Activated CD4-positive, alpha-beta T cell treated with anti-CD3 and anti-CD28 coated beads for 36 hours (primary cell): ENCODE measurements at places on chromosomes 2 and 18. TPM values are rescaled to one million over a fixed set of nuclear protein-coding genes. Genes with fewer than 3 reads are reported as not detected.

UGT1A8 gene
- total RNA-seq: not detected

INPP5D gene
- total RNA-seq: 40.5 TPM

B3GNT7 gene
- not detected for total RNA-seq

FHL2 gene
- 4.7 TPM for total RNA-seq

- H3K27me3 ChIP-seq: peaks cover 4% of the 10 kb centered on the region
- H3K27ac ChIP-seq: no peak overlapping the region
- no peak overlapping the region for H3K4me3 ChIP-seq
- no peaks in the 10 kb centered on the region for H3K36me3 ChIP-seq
These were observed 56.8 kb upstream of the ETAA1 start for GRCh38 chr2:67340133-67341011.

DNA sequence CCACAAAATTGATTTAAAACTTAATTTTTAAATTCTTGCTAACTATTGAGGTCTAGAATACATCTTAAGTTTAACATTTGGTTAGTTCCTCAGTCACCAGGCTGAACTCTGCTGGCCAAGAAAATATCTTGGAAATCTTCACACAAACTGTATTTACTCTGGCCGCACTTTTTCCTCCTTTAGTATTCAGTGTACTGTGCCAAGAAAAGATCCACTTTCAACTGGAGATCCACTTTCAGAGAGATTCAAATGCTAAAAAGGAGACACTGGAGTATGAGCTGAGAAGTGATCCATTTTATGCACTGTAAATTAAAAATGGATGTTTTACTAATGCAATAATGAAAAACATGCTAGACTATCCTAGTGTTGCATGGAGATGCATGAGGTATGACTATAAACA, 98.1 kb downstream of the ANTXR1 start:
- H3K27me3 ChIP-seq: peaks cover 6% of the 10 kb centered on the region
- no peaks in the 10 kb centered on the region for H3K36me3 ChIP-seq
- H3K4me1 ChIP-seq: no peaks in the 10 kb centered on the region
- no peak overlapping the region for H3K4me3 ChIP-seq

- H3K4me1 ChIP-seq: no peaks in the 10 kb centered on the region
- H3K27ac ChIP-seq: no peak overlapping the region
- DNase-seq: peak; percentile 10
- H3K27me3 ChIP-seq: no peaks in the 10 kb centered on the region
- peaks cover 30% of the 10 kb centered on the region for H3K36me3 ChIP-seq
These were observed 10.4 kb downstream of the DNAJC10 start for GRCh38 chr2:182726473-182726872.

DNA sequence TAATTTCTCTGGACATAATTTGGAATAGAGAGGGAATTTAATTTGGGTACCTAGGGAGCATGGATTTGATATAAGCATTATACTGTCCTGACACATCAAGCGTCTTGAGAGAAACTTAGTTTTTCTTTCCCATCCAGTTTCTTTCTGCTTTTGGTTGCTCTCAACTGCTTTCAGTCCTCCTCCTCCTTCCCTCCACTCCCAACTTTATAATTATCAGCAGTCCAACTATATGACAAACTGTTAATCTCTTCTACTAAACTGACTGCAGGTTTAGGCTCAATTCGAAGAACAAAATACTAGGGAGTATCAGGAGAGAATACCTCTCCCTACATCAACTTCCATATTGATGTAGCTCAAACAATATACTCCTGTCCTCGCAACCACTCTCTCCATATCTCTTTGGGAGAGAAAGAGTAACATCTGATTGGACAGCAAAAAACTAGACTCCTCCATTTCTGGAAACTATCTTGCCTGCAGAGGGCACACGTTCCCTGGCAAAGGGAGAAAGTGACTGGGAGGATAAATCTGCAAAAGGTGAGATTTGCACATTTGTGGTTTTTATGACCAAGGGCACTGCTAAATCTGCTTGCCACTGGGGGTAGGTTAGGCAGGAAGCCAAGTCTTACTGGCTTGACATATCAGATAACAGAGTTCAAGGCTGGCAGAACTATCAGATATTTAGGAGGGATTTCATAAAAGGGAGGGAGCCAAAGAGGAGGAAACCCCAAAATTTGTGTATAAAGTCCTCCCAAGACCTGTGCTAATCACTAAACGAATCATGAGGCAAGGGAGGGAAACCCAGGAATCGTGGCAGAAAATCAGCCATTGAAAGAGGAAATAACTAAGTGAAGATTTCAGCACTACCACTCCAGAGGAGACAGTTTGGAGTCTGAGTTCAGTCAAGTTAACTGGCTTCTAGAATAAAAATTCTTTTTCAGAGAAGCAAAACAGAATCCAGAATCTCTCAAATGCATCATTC, 40.0 kb downstream of the ICA1L start:
- no peak overlapping the region for H3K27ac ChIP-seq
- H3K27me3 ChIP-seq: no peaks in the 10 kb centered on the region
- DNase-seq: peak; percentile 73
- H3K4me1 ChIP-seq: peaks cover 10% of the 10 kb centered on the region
- no peaks in the 10 kb centered on the region for H3K36me3 ChIP-seq
